ENCODE measurements at places on chromosomes 7 and 10. TPM values are rescaled to one million over a fixed set of nuclear protein-coding genes. Genes with fewer than 3 reads are reported as not detected.

Gene SLC35B4
- 15.1 TPM for total RNA-seq

GRCh38 chr10:20993389-20993788 is 96.3 kb upstream of the NEBL start:
- DNase-seq: no peak

- DNase-seq: no peak
These were observed 1.3 kb downstream of the LFNG start for GRCh38 chr7:2520761-2521290.

DNA sequence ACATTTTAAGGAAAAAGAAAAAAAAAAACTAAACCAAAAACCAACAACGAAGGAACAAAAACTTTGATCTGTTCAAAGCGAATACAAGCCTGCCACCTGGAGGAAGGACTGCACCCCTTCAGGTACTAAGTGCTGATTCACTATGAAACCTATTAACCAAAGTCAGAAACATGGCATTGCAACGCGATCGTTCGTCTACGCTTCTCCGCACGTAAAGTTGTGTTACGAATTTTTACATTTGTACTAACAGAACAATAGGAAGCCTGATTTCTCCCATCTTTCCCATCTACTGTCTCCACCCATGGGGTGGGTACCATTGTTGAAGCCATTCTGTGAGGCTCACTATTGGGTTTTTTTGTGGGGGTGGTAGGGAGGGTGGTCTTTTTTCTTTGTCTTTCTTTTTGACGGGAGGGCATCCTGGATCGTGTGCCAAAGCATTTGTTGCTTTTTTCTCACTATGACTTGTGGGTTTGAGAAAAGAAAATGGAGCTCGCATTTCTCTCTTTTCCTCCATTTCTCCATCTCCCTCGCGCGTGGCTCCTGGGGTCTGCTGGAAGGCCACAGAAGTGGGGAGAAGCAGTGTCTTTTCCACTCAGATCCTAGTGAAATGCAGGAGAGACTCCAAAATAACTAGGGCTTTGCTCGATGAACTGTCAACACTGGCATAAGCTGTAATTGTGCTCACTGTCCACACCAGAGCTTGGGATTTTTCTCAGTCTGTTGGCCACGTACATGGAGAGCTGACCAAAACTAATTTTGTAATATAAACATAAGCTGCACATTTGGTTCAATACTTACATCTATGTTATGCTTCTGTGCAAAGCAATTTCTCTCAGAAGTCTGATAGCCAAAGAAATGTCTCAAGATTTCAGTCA is 100.9 kb upstream of the YAE1 start:
- DNase-seq: peak; percentile 4

DNA sequence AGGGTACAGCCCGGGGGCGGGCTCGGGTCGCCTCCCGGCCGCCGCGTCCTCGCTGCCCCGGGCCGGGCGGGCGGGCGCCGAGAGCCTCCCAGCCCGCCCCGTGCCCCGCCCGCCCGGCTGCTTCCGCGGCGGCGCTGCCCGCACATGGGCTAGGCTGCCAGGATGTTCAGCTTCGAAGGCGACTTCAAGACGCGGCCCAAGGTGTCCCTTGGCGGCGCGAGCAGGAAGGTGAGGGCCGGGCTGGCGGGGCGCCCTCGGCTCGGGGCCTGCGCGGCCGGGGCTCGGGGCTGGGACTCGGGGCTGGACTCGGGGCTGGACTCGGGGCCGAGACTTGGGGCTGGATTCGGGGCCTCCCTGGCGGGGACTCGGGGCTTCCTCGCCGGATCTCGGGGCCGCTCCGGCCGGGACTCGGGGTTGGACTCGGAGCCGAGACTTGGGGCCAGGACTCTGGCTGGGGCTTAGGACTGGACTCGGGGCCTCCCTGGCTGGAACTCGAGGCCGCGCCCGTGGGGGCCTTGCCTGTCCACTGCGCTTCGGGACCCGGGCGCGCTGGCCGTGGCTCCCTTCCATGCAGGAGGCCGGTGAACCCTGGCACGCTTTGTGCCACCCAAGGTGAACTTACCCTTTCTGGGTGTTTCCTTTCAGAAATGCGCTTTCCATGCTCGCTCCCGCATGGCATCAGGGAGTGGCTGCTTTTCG is 534 bp downstream of the UBE3C start:
- DNase-seq: no peak

All from pulmonary artery endothelial cell (primary cell).